ENCODE measurements at places on chromosomes 12 and 14.
A peak's percentile ranks its signal among the peaks of the same experiment; 100 is the strongest.

DNA sequence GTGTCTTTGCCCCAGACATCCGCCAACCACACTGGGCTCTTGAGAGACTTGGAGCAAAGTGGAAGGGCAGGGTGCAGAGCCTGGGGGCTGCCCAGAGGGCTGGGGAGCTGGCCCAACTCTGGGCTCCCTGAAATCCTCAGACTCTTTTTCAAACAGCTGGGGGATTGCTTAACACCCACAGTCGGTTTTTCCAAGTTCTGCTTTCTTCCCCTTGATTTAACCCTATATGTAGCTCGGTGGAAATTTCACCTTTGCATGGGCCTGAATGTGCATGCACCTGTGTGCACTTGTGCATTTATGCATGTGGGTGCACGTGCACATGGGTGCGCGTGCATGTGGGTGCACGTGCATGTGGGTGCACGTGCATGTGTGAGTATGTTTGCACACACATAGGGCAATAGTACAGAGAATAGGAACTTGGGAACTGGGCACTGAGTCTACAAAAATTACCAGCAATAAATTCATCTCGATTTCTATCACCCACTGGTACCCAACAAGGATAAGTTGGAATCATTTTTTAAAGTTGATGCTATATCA lies 52.3 kb upstream of the RFLNA start:
- no peak for DNase-seq

- DNase-seq: no peak
Observed at GRCh38 chr12:44637875-44638274, 238.2 kb downstream of the NELL2 start.

- DNase-seq: no peak
Observed at GRCh38 chr14:78951602-78952001, 781.4 kb downstream of the NRXN3 start.

DNA sequence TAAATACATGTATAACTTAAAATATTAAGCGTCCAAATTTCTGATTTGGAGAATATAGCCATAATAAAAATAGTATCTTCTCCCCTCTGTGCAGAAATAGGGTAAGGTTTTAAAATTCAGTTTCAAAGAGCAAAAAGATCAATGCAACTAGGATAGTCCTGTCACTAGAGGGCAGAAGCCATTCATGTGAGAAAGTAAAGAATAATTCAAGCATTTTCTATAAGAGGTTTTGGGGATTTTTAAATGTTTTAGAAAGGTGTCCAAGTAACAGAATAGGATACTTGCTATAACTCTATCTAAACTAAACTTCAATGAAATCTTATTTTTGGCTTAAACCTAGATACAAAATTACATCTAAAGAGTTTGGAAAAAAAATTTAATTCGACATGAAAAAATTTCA lies 50.3 kb downstream of the ADAMTS20 start:
- no peak for DNase-seq

GRCh38 chr14:103688906-103689902 lies 26.0 kb downstream of the XRCC3 start:
- DNase-seq: no peak

- no peak for DNase-seq
Observed at GRCh38 chr12:128091951-128092382, 175.0 kb upstream of the TMEM132C start.

GRCh38 chr14:42192738-42193653 lies 586.3 kb downstream of the LRFN5 start:
- DNase-seq: no peak

DNA sequence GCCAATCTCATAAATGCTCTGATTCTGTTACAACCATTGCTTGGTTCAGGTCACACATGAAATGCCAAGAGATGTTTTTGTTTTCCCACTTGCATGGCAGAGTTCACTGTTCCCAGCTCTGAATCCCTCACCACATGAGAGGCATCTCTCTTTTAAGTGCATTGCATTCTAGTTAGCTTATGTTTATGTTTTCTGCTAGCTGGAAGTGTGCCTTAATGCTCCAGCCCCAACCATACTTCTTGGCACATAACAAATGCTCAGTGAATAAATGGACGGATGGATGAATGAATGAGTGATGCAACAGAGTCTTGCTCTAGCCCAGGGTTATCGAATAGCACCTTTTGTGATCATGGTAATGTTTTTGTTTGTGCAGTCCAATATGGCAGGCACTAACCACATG lies 197.3 kb downstream of the PPM1H start:
- DNase-seq: no peak

- no peak for DNase-seq
Observed at GRCh38 chr12:19799895-19800602, 360.8 kb downstream of the AEBP2 start.

- peak; percentile 21 for DNase-seq
Observed at GRCh38 chr12:112183141-112184021, 58.0 kb downstream of the TRAFD1 start.

DNA sequence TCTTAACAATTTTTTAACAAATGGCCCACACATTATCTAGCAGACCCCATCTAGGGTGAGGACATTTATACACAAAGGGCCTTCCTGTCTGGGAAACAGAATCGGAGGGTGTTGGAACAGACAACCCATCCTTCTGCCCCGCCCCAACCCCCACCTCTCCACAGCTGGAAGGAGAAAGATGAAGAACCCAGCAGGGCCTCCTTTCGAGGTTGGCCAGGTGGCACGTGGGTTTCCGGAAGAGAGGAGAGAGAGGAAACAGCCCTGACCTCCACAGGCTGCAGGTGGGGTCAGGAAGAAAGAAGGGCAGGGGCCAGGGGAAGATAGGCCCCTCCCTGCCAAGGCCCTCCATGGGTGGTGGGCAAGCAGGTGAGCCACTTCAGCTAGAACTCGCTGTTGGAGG lies 57.2 kb downstream of the LRRC74A start:
- DNase-seq: no peak

DNA sequence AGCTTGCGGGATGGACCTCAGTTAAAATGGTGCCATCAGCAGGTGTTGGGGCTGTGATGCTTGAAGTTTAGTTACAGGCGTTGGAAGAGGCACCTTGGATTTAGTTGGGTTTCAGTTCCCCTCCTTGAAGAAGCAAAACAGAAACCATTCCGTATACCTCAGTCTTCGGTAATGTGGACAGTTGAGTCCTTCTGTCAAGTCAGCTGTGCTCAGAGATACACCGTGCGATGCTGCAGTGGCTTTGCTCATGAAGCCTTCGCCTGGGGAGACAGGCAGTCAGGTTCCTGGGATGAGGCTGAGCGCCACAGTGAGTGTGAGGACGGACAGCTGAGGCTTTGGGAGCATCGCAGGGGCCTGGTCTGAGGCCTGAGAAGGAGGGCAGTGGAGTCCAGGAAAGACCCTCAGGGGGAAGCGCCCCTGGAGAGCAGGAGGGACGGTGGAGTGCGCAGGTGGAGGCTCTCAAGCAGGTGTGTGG lies 7.4 kb downstream of the RAN start:
- no peak for DNase-seq

DNA sequence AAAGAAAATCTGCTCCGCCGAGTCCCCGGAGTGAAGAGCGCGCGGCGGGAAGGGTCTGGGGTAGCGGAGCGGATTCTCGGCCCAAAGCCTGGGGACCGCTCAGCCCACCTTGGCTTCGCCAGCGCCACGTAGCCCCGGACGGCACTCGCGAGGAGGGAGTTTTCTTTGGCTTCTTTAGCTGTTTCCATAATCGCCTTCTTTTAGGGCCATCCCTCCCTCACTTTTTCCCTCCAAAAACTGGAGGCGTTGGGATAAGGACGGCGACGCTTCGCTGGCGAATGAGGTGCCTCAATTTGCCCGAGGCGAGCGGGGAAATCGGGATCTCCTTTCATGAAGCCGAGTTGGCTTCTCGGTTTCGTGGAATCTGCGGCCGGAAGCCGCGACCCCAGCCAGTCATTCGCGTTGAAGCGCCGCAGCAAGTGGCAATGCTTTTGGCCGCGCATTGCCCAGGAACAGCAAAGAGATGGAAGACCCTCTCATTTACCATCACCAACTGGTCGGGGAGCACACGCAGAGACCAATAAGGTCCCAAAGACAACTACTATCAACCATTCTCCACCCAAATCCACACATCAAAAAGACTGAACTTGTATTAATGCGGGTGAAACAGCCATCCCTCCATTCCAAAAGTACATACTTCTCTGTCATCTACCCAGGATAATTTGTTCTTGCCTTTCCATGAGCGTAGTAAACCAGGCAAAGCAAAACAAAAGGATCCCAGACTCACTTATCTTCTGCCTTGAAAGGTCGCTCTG lies 8.4 kb upstream of the SIX1 start:
- DNase-seq: no peak

DNA sequence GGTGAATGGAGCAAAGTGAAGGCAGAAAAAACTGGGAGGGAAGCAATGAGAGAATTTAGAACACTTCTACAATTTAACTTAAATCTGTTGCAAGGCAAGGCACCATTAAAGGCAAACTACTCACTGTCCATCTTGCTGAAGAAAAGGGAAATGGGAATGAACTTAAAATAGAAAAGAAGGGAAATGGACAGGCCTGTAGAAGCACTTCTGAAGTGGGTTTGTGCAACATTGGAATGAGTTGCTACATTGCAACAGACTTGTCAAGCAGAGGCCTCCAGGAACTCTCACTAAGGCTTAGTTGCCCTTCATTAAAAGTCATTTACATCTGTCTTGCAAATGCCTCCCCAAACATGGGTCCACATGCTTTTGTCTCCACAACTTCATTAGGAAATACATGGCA lies 13.7 kb upstream of the OR10AD1 start:
- no peak for DNase-seq

DNA sequence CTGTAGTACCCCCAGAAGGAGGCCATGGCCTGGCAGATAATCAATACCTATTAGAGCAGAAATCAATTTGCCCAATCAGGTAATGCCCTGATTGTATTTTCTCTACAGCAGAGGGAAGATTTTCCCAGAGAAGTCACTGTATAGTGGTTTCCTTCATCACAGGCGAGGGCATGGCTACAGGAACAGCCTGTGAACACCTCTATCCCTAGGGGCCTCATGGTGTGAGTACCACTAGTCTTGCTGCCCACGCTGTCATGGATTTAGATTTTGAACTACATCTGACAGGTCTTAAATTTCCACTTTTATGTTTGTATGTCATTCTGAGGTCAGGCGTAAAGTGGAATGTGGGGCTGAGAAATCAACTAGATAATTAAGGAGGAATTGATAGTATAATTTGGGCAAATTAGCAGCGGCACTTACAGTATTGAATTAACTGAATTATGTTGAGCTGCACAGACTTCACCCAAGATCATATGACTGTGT lies 42.4 kb upstream of the STXBP6 start:
- DNase-seq: no peak

GRCh38 chr14:33420051-33420627 lies 481.5 kb downstream of the NPAS3 start:
- no peak for DNase-seq

DNA sequence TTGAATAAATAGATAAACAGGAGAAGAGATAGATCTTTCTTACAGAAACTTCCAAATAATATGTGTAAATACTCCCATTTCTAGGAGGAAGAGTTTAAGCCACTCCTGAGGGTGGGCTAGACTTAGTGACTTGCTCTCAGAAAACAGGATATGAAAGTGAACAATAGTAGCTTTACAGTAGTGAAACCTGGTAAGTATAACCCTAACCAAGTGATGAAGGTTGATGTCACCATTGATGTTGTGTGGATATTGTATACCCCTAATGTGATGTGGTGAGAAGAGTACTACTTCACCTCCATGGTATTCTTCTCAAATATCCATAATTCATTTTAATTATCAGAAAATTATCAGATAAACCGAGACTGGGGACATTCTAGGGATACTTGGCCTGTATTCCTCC lies 20.9 kb downstream of the AKAP6 start:
- DNase-seq: no peak

DNA sequence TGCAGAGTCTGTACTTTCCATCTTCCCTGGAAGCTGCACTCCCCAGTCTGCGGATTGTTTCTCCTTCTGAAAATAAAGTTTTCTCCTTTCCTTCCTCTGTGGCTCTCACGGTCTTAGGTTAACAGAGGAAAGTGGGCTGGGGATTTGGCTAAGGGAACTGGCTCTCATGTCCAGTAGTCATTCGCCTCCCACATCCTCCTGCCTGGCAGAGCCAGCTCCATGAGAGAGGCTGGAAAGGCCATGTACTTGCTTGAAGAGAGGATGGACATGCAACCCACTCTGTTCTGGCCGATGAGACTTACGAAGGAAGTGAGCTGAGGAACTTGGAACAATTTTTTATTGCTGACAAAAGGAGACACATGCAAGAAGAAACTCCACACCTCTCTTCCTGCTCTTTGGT lies 18.9 kb upstream of the RGS6 start:
- DNase-seq: no peak

GRCh38 chr14:69133206-69134125 lies 19.5 kb downstream of the DCAF5 start:
- DNase-seq: no peak

DNA sequence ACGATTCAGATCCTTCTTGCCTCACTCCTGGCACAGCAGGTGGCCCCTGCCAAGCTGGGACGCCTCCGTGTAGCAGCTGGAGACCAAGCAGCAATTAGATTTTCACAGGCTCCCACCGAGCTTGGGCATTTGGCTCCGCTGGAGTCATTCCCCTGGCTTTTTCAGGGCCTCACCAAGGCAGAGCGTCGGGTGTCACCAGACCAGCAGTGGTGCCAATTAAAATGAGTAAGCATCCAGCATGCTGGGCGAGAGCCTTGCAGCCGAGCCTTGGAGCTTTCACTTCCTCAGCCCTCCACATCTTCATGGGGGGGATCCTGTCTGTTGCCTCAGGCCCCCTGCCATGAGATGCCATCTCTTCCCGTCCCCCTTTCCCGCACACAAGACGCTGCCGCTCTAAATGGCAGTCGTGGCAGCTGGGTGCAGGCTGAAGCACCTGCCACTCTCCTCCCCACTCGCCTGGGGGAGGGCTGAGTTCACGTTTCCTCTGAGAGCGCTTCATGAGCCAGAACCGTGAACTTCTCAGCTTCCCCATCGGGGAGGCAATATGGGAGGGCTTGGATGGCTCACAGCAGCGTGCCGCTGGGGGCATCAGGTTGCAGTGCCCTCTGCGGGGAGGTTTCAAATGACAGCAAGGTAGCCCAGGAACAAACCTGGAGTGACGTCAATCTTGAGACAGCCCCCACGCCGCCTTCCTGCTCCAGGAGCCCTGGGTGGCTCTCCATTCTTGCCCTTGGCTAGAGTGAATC lies 11.7 kb downstream of the TPCN1 start:
- DNase-seq: peak; percentile 61

DNA sequence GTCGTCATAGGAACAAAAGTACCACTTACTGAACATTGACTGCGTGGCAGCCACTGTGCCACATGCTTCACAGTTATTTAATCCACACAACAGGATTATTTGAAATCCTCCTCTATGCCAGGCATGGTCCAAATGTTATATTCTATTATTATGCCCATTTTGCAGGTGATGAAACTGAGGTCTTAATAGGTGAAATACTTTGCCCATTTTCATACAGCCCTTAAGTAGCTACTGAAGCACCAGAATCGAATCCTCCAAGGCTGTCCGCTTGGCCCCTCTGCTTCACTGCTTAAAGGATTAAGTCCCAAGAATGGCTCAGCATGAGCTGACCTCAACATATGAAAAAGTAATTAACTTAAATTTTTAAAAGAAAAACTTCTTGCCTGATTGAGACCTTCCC lies 212.8 kb downstream of the EGLN3 start:
- no peak for DNase-seq
